ENCODE measurements at places on chromosomes 3 and 15.

- no peak for DNase-seq
Observed at GRCh38 chr3:38129058-38129457, 7.9 kb downstream of the ACAA1 start.

GRCh38 chr15:85854345-85855097 is 59.8 kb upstream of the KLHL25 start:
- peak; percentile 55 for DNase-seq

- peak; percentile 75 for DNase-seq
Observed at GRCh38 chr15:63408524-63408923, 26.9 kb upstream of the CA12 start.

GRCh38 chr15:38374029-38374428 is 79.9 kb upstream of the FAM98B start:
- DNase-seq = no peak

DNA sequence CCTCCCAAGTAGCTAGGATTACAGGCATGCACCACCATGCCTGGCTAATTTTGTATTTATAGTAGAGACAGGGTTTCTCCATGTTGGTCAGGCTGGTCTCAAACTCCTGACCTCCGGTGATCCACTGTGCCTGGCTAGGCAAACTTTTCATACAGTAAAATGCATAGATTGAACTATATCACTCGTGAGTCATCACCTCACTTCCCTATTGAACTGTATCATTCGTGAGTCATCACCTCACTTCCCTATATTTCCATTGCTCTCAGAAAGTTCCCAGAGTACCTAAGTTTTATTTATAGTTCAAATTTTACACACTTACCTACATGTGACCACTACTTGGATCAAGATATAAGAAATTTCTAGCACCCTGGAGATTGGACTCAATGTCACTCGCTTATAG is 73.6 kb upstream of the ACAD9 start:
- peak; percentile 54 for DNase-seq

GRCh38 chr3:66618066-66618465 is 117.2 kb upstream of the LRIG1 start:
- peak; percentile 72 for DNase-seq

DNA sequence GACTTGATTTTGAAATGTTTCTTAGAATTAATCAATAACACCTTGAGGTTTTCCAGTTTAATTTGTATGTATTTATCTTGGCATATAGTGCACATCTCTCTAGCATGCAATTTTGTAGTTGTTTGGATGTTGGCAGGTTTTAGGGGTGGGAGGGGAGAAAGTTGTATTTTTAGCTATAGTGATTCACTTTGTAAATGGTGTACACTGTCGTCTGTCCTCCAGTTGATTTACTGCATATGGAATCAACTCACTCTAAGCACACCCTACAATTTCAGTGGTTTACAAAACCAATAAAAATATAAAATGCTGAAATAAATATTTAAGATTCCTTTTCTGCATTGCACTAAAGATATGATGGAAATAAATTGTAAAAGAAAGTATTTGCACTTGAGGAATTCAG is 199.1 kb downstream of the CDIN1 start:
- peak; percentile 98 for DNase-seq

GRCh38 chr3:189766416-189766815 is 135.2 kb downstream of the TP63 start:
- peak; percentile 39 for DNase-seq

GRCh38 chr3:16239780-16240179 is 25.0 kb downstream of the DPH3 start:
- DNase-seq = peak; percentile 88

DNA sequence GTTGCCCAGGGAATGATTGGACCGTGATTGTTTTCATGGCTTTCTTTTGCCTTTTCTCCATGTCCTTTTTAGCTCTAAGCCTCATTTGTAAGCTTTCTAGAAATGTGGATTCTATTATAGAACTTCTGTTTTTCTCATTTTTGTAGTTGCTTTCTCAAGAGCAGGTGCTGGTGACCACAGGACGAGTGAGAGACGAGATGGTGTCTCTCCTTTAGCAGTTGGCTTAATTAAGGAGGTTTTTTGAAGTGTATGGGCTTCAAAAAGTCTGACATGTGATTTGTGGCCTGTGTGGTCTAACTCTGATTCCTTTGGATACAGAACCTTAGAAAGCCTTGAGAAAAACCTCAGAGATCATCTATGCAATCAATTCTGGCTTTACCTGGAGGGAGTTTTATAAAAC is 292.8 kb downstream of the LPP start:
- no peak for DNase-seq

GRCh38 chr3:12904951-12905315 is 63.6 kb upstream of the RPL32 start:
- no peak for DNase-seq

DNA sequence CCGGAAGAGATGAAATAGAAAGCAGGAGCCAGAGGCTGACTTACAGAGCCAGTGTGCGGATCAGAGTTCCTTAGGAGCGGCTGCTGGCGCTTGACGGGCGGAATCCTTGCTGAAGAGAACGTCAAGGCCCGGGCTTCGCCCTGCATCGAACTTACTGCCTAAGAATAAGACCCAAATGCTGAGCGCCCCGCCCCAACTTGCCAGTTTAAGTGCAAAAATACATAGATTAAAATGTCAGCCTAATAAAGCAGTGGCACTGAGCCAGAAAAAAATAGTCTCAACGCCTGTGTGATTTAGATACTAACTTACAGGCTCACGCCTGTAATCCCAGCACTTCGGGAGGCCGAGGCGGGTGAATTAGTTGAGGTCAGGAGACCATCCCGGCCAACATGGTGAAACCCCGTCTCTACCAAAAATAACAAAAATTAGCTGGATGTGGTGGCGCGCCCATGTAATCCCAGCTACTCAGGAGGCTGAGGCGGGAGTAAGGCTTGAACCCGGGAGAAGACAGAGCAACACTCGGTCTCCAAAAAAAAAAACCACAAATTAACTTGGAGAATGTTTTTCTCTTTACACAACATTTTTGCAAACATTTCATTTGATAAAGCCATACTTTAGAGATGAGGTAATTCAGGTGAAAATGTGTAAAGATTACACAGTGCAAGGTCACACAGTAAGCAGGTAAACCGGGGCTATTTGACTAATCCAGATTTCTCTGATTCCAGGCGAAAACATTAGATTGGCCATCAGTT is 1.2 kb upstream of the UBP1 start:
- DNase-seq = no peak

- no peak for DNase-seq
Observed at GRCh38 chr15:75347222-75348033, 589 bp downstream of the NEIL1 start.

- DNase-seq = no peak
Observed at GRCh38 chr15:70308011-70308734, 210.5 kb upstream of the TLE3 start.

DNA sequence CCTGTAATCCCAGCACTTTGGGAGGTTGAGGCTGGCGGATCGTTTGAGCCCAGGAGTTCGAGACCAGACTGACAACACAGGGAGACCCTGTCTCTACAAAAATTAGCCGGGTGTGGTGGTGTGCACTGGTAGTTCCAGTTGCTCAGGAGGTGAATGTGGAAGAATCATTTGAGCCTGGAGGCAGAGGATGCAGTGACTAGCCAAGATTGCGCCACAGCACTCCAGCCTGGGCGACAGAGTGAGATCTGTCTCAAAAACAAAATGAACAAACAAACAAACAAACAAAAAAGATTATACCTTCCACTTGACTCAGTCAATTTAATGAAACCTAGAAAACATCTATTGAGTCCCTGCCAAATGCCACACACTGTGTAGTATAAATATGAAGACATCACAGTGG is 30.5 kb upstream of the PHLDB2 start:
- no peak for DNase-seq

- DNase-seq = no peak
Observed at GRCh38 chr3:193879864-193880242, 256.1 kb upstream of the HES1 start.

- DNase-seq = no peak
Observed at GRCh38 chr3:28752290-28752689, 403.7 kb upstream of the AZI2 start.

GRCh38 chr3:10189557-10190354 is 25.0 kb downstream of the IRAK2 start:
- no peak for DNase-seq

GRCh38 chr15:58330741-58331559 is 100.8 kb upstream of the LIPC start:
- no peak for DNase-seq

DNA sequence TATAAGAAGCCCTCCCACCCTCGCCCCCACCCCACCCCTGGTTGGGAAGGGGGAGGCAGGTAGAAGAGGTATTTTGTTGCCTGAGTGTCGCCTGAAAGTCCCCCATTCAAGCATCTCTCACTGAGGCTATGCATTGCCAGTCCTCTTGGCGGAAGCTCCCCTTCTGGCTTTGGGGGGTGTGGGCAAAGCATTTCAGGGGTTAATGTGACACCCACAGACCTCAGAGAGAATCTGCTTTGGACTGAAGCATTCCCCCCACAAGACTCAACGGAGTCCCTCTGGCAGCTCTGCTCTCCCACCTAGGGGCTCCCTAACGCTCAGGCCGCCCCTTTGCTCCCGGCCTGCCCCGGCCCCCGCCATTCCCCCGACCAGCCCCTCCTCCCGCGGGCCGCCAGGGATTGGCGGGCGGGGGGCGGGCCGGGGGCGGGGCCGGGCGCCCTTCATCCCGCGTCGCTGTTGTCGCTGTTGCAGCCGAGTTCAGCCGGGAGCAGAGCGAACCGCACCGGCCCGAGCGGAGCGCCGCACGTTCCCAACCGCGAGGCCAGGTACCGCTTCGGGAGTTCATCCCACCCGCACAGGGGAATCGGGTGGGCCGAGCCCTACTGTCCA is at the start of gene SLC38A3:
Gene SLC38A3, plus strand, starts transcription at position 468 of the 609 bp plus-strand sequence. CDS start 8,929 bp downstream, outside the sequence.
- no peak for DNase-seq

DNA sequence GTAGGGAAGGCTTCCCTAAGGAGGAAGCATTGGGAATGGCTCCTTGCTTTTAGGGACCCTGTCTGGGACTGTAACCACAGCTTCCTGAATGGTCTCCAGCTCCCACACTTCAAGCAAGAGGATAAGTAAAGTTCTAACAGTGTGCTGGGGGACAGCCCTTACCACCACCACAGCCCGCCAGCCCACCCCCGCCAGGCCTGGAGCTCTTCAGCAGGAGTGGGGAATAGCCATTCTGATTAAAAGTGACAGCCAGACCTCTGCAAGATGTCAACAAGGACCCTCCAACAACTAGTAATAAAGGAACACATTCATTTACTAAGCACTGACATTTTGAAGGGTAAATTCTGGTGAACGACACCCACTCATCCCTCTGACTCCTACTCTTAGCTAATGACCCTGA is 49.4 kb downstream of the CPN2 start:
- DNase-seq = no peak
